ENCODE measurements at places on chromosomes 6 and 20. TPM values are rescaled to one million over a fixed set of nuclear protein-coding genes. Genes with fewer than 3 reads are reported as not detected.
A peak's percentile ranks its signal among the peaks of the same experiment; 100 is the strongest.

DNA sequence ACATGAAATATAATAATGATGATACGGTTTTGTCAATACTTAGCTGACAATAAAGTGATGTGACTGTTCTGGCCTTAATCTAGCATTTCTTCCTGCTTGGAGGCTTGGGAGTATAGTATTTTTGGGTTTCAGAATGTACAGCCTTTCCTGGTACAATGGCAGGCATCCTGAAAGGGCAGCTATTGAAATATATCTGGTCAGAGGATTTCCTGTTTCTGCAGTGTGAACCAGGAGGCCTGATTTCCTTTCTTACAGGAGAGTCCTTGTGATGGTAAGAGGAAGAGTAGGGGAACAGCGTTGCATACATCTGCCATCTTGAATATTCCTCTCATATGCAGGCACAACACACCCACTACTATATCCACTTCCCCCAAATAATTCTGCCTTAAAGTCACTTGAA is 93.7 kb downstream of the MYO6 start:
- H3K36me3 ChIP-seq: no peaks in the 10 kb centered on the region
- H3K4me1 ChIP-seq: no peaks in the 10 kb centered on the region
- DNase-seq: no peak

DNA sequence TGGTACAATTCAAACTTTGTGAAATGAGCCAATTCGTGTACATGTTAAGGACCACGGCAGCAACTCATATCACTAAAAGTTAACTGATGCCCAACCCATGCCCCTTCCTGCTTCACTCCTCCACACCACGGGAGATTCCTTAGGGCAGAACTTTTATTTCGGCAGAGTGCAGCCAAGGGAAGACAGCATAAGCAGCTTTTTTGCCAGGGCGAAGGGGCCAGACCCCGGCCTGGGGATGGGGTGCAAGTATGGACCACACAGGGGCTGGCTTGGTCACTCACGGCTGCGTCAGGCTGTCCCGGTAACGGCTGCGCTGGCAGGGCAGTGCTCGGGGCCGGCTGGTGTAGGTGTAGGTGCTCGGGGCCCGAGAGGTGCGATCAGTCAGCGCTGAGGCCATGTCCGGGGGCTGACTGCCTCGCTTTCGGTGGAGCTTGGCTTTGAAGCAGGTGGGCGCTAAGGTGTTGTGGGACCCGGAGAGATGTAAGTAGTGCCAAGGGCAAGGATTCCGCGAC is 792 bp downstream of the RSPH3 start:
- H3K4me1 ChIP-seq: peaks cover 35% of the 10 kb centered on the region
- peak overlapping the region; percentile 76 for H3K27ac ChIP-seq
- H3K4me3 ChIP-seq: peak overlapping the region; percentile 58

- H3K36me3 ChIP-seq: no peaks in the 10 kb centered on the region
- no peak for DNase-seq
- no peak overlapping the region for H3K27ac ChIP-seq
- H3K4me3 ChIP-seq: no peak overlapping the region
- no peaks in the 10 kb centered on the region for H3K27me3 ChIP-seq
These were observed 832.5 kb upstream of the EPHA7 start for GRCh38 chr6:94251878-94252277.

- DNase-seq: no peak
- no peaks in the 10 kb centered on the region for H3K36me3 ChIP-seq
- peaks cover 17% of the 10 kb centered on the region for H3K4me1 ChIP-seq
- peak overlapping the region; percentile 19 for H3K4me3 ChIP-seq
These were observed 44.5 kb upstream of the OSTM1 start for GRCh38 chr6:108118810-108119768.

The SUMO4 gene
- total RNA-seq: 0.25 TPM

- no peak for DNase-seq
- H3K36me3 ChIP-seq: no peaks in the 10 kb centered on the region
- H3K4me3 ChIP-seq: no peak overlapping the region
- H3K27ac ChIP-seq: no peak overlapping the region
- H3K27me3 ChIP-seq: no peaks in the 10 kb centered on the region
These were observed 33.1 kb upstream of the MLN start for GRCh38 chr6:33836806-33837469.

The GPLD1 gene
- 0.34 TPM for total RNA-seq

- H3K27me3 ChIP-seq: no peaks in the 10 kb centered on the region
- H3K36me3 ChIP-seq: no peaks in the 10 kb centered on the region
- no peak overlapping the region for H3K4me3 ChIP-seq
- peaks cover 37% of the 10 kb centered on the region for H3K4me1 ChIP-seq
- no peak for DNase-seq
These were observed 157.3 kb downstream of the THBS2 start for GRCh38 chr6:169096388-169096787.

The CALHM6 gene
- total RNA-seq: not detected

DNA sequence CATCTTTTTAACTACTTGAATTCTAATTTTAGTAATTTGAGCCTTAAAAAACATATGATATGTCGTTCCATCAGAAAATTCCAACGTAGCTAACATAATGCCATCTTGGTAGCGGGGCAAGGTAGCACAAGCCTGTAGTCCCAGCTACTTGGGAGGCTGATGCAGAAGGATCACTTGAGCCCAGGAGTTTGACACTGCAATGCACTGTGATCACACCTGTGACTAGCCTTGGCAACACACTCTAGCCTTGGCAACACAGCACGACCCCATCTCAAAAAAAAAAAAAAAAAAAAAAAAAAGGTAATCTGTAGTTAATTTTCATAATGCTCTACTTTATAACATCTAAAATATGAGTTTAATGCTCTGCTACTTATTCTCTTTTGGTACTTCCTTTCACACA is 6.7 kb downstream of the BCLAF1 start:
- no peak overlapping the region for H3K27ac ChIP-seq
- no peaks in the 10 kb centered on the region for H3K27me3 ChIP-seq
- no peak for DNase-seq
- H3K4me3 ChIP-seq: no peak overlapping the region

GRCh38 chr6:113489952-113490746 is 367.0 kb upstream of the MARCKS start:
- no peaks in the 10 kb centered on the region for H3K36me3 ChIP-seq
- H3K4me3 ChIP-seq: no peak overlapping the region
- no peaks in the 10 kb centered on the region for H3K27me3 ChIP-seq
- H3K4me1 ChIP-seq: peaks cover 9% of the 10 kb centered on the region
- H3K27ac ChIP-seq: no peak overlapping the region
- no peak for DNase-seq

DNA sequence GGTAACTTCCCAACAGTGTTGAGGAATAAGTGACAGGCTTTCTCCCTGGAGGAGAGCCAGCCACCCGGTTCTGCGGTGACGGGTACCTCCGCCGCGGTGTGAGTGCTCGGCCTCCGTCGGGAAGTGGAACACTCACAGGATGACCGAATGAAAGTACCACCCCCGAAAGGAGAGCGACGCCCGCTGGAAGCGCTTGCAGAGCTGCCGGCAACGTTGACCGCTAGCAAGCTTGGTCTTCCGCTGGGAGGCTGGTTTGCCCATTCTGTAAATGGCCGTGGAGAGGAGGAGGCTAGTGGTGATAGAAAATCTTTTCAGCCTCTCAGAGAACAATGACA is 614 bp upstream of the TMEM242 start:
- peaks cover 17% of the 10 kb centered on the region for H3K4me1 ChIP-seq
- DNase-seq: peak; percentile 80
- peak overlapping the region; percentile 78 for H3K4me3 ChIP-seq
- no peaks in the 10 kb centered on the region for H3K27me3 ChIP-seq

DNA sequence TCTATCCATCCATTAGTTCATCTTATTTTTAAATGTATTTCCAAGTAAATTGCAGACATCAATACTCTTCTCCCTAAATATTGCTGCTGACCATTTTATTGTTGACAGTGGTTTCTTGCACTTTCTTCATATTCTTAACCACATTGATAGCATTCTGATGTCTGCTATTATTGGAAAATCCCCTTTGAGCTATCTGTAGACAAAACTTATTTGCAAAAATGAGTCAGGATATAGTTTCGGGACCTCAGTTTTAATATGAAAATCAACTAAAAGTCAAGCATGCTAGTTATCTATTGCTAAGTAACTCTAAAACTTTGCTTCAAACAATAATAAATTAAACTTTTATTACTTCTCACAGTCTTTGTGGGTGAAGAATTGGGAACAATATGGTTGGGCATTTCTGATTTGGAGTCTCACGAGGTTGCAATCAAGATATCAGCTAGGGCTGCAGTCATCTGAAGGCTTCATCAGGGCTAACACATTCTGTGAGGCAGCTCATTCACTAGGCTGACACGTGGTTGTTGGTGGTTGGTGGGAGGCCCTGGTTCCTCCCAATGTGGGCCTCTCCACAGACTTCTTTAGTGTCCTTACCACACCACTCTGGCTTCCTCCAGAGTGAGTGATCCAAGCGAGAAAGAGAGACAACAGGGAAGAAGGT is 32.7 kb downstream of the CD109 start:
- H3K27ac ChIP-seq: no peak overlapping the region
- DNase-seq: no peak
- H3K4me1 ChIP-seq: no peaks in the 10 kb centered on the region
- H3K36me3 ChIP-seq: peaks cover 23% of the 10 kb centered on the region
- no peaks in the 10 kb centered on the region for H3K27me3 ChIP-seq

The TMEM151B gene
- not detected for total RNA-seq

DNA sequence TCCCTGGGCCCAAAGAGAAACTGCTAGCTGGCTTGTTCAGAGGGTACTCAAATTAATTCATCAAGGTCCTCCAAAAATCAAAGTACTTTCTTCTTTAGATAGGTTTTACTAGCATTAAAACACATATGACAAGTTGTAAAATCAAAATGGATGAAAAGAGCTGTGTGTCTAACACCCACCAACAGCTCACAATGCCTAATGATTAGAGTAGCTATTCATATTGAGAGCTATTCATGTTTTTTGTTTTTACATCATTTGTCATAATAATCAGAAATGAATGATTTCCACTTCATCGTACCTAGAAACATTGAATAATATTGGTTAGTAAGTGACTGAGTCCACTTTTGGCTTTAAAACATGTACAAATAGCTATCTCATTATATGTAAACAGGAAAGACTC is 289.9 kb upstream of the RUNX2 start:
- H3K4me1 ChIP-seq: no peaks in the 10 kb centered on the region
- no peak for DNase-seq
- no peak overlapping the region for H3K4me3 ChIP-seq
